Uterus (tissue), 4 donors: ENCODE measurements at places on chromosomes 3 and 15. TPM values are rescaled to one million over a fixed set of nuclear protein-coding genes. Genes with fewer than 3 reads are reported as not detected.
A peak's percentile ranks its signal among the peaks of the same experiment; 100 is the strongest.

DNA sequence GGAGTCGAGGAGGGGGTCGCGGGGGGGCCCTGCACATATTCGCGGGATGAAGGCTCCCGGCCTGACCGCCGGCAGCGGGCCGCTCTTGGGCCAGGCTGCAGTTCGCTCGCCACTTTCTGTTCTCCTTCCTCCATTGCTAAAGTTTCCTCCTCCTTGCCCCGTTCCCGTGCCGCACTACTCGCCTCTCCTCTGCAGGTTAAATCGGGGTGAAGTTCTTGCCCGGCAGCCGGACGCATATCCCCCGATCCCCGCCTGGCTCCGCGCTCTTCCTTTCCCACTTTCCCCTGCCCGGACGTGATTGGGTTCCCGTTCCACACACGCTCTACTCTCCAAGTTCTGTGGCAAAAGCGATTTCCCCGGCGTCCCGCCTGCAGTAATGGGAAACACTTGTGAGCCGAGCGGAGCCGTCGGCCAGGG is 556 bp downstream of the CRYBG3 start:
- peak overlapping the region; percentile 83 for H3K4me3 ChIP-seq
- H3K27ac ChIP-seq = peak overlapping the region; percentile 92
- H3K4me1 ChIP-seq = no peaks in the 10 kb centered on the region
- peak; percentile 42 for DNase-seq

RPL14 gene
- 2,060 TPM for total RNA-seq

- no peak for DNase-seq
- no peaks in the 10 kb centered on the region for H3K36me3 ChIP-seq
- no peak overlapping the region for H3K4me3 ChIP-seq
- H3K4me1 ChIP-seq = no peaks in the 10 kb centered on the region
- H3K27me3 ChIP-seq = no peaks in the 10 kb centered on the region
Observed at GRCh38 chr3:12752809-12753208, 6.2 kb downstream of the TMEM40 start.

DNA sequence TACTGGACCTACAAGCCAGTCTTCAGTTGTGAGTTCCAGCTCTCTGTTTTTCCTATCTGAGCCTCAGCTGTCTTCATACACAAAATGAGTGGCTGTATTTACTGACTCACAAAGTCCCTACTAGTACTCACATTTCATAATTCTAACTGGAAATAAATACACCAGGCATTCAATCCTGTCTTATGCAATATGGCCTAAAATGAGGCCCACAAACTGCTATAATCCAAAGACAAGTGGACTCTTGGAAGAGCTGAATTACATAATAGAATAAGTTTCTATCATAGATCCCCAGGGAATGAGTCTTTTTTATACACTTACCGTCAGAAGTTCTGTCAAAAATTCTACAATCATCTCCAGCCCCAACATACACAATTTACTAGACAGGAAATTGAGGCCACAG is 211.9 kb downstream of the LRRN1 start:
- H3K4me3 ChIP-seq = no peak overlapping the region
- H3K36me3 ChIP-seq = no peaks in the 10 kb centered on the region
- no peaks in the 10 kb centered on the region for H3K4me1 ChIP-seq
- H3K27me3 ChIP-seq = no peaks in the 10 kb centered on the region

DNA sequence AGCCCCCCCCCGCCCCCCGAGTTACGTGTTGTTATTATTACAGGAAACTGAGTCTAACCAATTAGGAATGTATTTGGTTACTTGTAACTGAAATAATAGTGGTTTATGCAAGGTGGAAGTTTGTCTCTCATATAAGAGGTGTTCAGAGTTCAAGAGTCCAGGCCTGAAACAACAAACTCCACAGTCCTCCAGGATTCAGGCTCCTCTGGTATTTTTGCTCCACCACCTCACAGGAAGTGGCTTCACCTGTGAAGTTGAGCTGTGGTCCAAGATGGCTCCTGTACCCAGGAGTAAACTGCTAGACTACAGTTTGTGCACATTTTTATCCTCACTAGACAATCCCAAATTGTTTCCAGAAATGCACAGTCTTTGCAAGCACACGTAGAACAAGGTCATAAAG is 27.3 kb downstream of the MOBP start:
- H3K27me3 ChIP-seq = no peaks in the 10 kb centered on the region
- no peak overlapping the region for H3K27ac ChIP-seq
- no peaks in the 10 kb centered on the region for H3K36me3 ChIP-seq
- no peak for DNase-seq
- no peak overlapping the region for H3K4me3 ChIP-seq

GRCh38 chr15:77982127-77982490 is 95.4 kb downstream of the TBC1D2B start:
- H3K36me3 ChIP-seq = no peaks in the 10 kb centered on the region
- no peak overlapping the region for H3K4me3 ChIP-seq
- no peaks in the 10 kb centered on the region for H3K4me1 ChIP-seq
- DNase-seq = no peak
- no peak overlapping the region for H3K27ac ChIP-seq

DNA sequence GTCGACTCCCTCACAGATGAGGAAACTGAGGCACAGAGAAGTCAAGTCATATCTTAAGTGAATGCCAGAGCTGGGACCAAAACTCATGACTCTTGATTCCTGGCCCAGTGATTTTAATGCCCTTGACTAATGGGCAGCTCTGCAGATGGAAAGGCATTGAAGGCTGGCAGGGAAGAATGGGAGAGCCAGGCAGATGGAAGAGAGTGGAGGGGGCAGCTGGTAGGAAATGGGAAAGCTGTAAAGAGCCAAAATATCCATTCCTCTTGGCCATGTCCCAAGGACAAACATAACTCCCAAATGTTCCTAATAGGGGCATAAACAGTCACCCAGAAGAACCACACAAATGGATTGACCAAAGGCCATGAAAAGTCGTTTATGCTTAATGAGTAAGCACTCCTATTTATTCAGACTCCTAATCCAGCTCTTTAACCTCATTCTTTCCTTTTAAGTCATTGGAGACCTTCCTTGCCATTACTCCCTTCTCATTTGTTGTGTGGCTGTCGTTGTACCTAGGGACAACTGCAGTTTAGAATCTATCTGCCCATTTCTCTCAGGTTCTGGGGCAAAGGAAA is 330.5 kb upstream of the ROPN1 start:
- H3K27me3 ChIP-seq = no peaks in the 10 kb centered on the region
- H3K4me1 ChIP-seq = no peaks in the 10 kb centered on the region
- no peak overlapping the region for H3K27ac ChIP-seq
- H3K4me3 ChIP-seq = no peak overlapping the region

GOLGA8T gene
- not detected for total RNA-seq

GRCh38 chr3:63705092-63705645 is 52.7 kb downstream of the SNTN start:
- H3K27ac ChIP-seq = no peak overlapping the region
- no peak for DNase-seq
- no peaks in the 10 kb centered on the region for H3K4me1 ChIP-seq

DNA sequence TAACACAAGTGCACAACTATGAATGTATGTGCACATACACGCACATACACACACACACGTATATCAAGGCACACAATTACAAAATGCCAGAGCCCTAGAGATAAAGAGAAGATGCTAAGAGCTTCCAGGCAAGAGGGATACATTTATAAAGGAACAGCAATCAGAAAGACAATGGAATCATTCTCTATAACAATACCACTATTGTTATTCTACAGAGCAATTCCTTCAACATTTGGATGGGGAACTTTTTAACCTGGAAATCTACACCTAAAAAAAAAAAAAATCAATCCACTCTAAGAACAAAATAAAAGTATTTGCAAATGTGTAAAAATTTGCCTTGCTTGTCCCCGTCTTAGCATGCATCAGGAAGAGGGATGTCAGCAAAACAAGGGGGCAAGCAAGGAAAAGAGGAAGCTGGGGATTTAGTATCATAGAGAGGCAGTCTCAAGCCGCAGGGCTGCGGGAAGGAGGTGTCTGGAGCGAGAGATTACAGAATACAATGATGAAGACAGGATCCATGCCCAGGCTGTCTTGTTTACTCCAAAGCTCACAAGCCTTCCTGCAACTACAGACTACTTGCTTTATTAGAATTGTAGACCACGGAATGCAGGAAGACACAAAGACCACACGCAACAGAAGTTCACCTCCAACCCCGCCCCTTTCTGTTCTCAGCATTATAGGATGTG is 220.2 kb downstream of the NTRK3 start:
- no peaks in the 10 kb centered on the region for H3K36me3 ChIP-seq
- no peak overlapping the region for H3K4me3 ChIP-seq
- no peak overlapping the region for H3K27ac ChIP-seq
- DNase-seq = no peak
- H3K27me3 ChIP-seq = no peaks in the 10 kb centered on the region

ARRDC4 gene
- 45.1 TPM for total RNA-seq

DNA sequence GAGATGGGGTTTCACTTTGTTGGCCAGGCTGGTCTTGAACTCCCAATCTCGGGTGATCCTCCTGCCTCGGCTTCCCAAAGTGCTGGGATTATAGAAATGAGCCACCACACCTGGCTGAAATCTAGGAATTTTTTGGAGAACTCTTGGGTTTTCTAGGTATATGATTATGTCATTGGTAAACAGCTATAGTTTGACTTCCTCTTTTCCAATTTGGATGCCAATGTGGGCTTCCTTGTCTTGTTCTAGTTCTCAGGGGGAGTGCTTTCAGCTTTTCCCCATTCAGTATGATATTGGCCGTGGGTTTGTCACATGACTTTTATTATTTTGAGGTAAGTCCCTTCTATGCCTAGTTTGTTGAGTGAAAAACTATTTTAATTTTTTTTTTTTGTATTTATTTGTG is 17.9 kb downstream of the KCNMB3 start:
- H3K27me3 ChIP-seq = no peaks in the 10 kb centered on the region
- H3K4me1 ChIP-seq = no peaks in the 10 kb centered on the region
- H3K4me3 ChIP-seq = no peak overlapping the region
- no peaks in the 10 kb centered on the region for H3K36me3 ChIP-seq
- no peak overlapping the region for H3K27ac ChIP-seq
- DNase-seq = no peak

DNA sequence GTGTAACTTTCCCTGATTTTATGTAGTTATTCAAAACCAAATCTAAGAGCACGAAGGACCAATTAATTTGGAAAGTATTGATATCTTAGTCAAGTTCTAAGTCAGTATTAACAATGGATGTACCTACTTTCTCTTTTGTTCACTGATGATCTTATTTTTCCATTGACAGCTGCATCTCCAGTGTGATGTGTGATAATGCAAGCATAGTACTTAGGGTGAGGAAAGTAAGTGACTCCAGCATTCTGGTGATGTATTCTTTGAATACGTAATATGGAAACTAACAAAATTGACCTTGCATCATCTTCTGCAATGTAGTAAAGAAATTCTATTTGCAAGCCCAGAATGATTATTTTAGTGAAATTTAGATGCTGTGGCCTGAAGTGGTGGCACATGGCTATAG is 22.4 kb downstream of the FBXW12 start:
- H3K4me1 ChIP-seq = no peaks in the 10 kb centered on the region
- H3K27ac ChIP-seq = no peak overlapping the region
- peaks cover 3% of the 10 kb centered on the region for H3K27me3 ChIP-seq
- no peak overlapping the region for H3K4me3 ChIP-seq

DNA sequence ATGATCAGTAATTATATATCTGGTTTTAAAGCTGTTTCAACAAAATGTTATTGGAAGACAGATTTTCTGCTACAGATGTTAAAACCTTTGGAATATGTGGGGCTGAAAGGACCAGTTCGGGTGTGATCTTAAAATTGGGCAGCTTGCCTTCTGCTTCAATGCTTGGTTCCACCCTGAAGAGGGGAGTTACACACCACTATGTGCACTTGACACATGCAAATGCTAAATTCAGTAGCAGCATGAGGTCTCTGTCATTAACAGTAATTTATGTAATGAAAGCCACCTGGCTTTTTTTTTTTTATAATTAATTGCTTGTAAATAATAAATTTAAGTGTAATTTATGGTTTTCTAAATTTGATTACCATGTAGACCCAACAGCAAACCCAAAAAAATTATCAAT is 24.6 kb downstream of the CDIN1 start:
- H3K36me3 ChIP-seq = no peaks in the 10 kb centered on the region
- peaks cover 13% of the 10 kb centered on the region for H3K4me1 ChIP-seq
- no peak overlapping the region for H3K4me3 ChIP-seq
